Activated CD4-positive, CD25-positive, alpha-beta regulatory T cell treated with anti-CD3 and anti-CD28 coated beads, Interleukin-2, amount 50 U/mL, for 16 hours (primary cell): ENCODE measurements at places on chromosomes 11 and 22.

DNA sequence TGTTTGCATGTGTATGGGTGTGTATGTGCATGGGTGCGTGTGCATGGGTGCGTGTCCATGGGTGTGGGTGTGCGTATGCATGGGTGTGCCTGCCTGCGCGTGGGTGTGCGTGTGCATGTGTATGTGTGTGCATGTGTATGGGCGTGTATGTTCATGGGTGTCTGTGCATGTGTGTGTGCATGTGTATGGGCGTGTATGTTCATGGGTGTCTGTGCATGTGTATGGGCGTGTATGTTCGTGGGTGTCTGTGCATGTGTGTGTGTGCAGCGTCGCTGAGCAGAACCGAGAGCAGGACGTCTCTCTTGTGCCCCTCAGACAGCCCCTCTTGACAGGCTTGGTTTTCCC lies 13.9 kb downstream of the IL17REL start:
- DNase-seq, result no peak

DNA sequence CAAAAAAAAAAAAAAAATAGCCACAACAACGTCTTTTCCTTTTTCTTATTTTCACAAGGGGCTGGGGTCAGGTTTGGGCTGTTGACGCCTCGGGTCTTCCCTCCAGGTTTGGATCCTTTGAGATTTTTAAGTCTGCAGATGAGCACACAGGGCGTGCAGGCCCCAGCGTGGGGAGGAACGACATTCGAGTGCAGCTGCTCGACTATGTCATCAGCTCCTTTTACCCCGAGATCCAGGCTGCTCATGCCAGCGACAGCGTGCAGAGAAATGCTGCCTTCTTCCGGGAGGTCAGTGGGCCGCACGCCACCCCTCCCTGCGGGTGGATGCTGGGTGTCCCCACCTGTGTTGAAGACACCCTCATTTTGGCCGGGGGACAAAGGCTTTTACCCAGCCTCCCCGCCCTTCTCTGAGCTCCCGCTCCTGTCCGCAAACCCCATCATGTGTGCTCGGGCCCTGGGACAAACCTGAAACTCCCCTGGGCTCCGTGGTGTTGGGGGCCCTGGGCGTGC lies 7.7 kb downstream of the SELENOO start:
- no peak for DNase-seq

- no peak for DNase-seq
Observed at GRCh38 chr11:123197711-123198110, 2.7 kb upstream of the CLMP start.

DNA sequence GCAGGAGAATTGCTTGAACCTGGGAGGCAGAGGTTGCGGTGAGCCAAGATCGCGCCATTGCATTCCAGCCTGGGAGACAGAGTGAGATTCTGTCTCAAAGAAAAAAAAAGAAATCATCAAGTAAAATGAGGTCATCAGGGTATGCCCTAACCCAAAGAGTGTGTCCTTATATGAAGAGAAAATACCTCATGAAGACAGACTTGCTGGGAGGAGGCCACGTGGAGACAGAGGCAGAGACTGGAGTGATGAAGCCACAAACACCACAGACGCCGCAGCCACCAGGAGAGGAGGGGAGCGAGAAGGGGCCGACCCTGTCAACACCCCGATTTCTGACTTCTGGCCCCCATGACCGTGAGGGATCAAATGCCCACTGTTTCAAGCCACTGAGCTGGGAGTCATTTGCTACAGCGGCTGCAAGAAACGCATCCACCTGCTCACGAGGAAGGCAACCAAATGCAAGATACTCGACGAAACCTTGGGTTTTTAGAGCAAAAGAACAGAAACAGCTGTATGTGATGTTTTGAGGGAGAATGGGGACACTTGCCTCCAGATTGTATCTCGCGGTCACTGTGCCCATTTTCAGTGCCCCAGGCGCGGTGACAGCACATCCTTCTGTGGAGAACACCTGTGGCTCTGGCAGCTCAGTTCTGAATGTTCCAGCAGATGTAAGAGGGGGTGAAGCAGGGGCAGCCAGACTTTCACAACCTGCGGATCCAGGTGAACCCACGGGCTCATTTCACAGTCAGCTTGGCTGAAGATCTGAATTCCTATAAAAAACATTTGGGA lies 1317.2 kb downstream of the TBC1D22A start:
- no peak for DNase-seq

DNA sequence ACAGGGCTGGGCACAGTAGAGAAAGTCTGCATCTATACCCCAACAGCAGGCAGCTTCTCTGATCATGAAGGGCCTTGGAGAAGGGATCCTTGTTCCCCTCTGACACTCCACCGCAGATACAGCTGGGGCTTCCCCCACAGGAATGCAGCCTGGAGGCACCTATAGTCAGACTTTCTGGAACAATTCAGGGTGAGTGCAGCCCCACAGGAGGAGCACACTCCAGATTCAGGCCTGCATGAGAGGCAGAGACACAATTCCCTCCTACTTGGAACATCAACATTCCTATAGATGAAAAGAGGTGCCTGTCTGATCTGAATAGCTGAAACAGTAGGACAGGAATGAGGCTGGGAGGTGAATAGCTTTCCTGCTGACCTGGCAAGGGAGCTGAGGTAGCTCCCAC lies 1298.0 kb upstream of the CNTN5 start:
- DNase-seq, result no peak
